ENCODE measurements at places on chromosomes 1 and 21.

- DNase-seq = no peak
Measured at GRCh38 chr1:40301066-40301465, 16.0 kb downstream of the COL9A2 start.

DNA sequence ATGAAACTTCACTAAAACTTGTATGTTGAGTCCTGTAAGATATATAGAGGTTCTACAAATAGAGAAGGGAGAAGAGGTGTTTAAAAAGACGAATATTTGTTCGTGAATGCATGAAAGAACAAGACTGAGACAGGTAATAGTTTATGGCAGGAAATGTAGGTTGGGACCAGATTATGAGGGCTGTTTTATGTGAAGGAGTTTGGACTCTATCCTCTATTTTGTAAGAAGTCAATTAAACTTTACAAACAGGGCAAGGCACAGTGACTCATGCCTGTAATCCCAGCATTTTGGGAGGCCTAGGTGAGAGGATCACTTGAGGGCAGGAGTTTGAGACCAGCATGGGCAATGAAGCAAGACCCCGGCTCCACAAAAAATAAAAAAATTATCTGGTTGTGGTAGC, 5.7 kb downstream of the SLC35A3 start:
- DNase-seq = no peak

DNA sequence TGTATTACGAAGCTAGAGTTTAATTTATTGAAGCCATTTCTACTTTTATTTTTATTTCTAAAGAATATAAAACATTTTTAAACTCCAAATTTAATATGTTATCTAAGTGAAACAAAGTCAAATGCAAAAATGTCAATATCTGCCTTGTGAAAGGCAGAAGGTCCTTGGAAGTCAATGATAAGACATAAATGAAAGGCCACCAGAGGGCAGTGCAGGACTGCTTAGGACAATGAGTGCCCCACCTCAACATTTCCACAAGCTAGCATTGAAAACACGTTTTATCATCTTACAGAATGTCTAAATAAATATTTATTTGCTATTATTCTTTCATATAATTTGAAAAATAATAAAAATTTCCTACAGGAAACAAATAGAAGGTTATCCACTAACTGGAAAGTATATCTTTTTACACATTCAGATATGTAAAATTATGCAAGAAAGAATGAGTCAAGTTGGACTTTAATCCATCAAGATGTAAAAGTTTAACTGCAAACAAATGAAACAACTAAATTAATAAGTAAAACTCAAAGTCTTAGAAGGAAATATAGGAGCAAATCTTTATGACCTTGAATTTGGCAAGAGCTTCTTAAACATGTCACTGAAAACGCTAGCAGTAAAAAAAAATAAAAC, 140.1 kb upstream of the FMN2 start:
- DNase-seq = no peak

- no peak for DNase-seq
Measured at GRCh38 chr1:184953600-184954219, 20.6 kb downstream of the NIBAN1 start.

- DNase-seq = no peak
Measured at GRCh38 chr1:154295408-154296235, 23.2 kb downstream of the HAX1 start.

GRCh38 chr1:28437264-28437923, 67.9 kb downstream of the PHACTR4 start:
- no peak for DNase-seq

DNA sequence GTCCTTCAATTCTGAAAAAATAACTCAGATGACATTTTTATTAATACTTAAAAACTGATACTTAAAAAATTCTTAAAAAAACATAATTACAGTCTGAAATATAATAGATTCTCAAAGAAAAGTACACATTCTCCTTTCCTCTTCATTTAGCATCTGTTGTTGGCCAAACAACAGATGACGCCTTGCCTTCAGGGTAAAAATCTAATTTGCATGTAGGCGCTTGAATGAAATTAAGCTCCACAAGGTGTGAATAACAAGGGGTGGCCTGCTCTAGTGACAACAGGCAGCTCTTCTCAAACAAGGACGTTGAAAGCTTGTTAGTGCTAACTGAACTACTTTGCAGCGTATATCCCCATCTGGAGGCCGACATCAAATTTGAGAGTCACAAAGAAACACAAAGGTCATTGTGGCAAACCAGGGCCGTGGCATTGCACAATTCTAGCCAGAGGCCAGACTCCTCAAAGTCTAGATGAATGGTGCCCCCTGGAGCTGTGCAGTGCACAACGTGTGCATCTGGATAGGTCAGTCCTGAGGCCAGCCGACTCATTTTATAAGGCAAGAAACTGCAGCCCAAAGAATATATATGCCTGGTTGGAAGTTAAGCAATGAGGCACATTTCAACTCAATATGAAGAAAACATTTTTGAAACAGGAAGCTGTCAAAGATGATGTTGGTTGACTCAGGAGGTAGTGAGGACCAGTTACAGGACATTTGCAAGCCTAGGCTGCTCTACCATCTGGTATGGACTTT, 459.2 kb upstream of the RUNX1 start:
- no peak for DNase-seq

- no peak for DNase-seq
Measured at GRCh38 chr1:9596415-9597123, 7.9 kb downstream of the TMEM201 start.

DNA sequence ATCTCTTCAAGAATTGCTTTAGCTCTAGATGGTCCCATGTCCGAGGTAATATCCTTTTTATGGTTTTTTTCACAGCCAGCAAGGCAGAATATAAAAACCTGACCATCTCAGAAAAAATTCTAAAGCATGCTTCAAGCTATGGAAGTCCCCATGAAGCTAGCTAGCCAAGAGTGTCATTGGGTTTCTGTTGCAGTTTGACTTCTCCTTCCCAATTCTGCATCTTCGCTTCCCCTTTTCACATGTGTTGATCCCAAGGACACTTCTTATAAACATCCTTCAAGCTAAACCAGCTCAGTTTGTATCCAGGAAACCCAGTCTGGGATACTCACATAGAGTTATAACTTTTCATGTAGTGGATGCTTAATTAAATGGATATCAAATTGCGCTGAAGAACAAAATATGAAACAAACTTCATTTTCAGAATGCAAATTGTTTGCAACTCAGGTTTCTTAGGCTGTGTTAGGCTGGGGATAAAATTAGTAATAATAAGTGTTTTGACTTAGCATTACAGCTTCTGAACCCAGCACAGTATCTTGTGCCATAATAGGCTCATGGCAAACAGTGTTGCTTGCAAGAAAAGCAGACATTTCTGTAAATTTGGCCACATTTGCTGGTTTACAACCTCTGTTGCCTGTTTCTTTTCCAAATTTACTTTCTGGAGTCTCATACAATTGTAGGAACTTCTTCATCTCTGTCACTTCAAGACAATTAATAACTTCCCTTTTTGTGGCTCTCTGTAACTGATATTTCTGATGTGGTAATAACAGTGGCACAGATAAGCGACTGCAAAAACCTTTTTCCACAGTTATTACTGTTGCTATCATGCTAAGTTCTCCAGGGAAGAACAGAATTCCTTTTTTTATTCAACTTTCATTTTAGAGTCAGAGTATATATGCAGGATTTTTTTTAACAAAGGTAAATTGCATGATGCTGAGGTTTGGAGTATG, 53.2 kb downstream of the NCAM2 start:
- no peak for DNase-seq

DNA sequence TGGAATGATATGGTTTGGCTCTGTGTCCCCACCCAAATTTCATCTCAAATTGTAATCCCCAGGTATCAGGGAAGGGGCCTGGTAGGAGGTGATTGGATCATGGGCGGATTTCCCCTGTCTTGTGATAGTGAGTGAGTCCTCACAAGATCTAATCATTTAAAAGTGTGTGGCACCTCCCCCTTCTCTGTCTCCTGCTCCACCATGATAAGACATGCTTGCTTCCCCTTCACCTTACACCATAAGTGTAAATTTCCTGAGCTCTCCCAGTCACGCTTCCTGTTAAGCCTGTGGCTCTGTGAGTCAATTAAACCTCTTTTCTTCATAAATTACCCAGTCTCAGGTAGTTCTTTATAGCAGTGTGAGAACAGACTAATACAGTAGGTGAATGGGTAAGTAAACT, 109.3 kb downstream of the DMRTB1 start:
- DNase-seq = no peak

GRCh38 chr1:85146972-85147359, 53.9 kb downstream of the SYDE2 start:
- no peak for DNase-seq

DNA sequence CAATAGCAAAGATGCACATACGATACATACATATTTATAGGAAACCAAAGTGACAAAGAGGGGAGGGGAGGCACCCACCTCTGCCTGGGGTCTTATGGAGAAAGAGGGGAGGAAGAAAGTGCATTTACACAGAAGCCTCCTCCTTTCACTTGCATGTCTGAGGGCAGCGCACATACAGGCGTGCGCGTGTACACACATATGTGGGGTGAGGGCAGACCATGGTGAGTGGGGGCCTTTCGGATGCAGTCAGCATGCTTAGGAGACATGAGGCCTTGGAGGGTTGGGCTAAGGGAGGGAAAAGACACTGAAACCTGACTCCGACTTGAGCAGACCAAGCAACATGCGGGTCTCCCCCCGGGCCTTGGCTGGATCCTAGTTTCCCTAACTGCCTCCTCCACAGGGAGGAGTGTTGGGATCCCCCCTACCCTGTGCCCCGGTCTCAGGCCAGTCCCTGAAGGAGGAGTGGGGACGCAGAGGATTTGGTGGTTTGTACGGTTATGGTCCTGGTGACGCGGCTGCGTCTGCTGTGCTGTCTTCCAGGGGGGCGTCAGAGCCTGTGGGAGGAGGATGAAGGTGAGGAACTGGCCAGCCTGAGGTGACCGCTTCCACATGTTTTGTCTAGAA, 15.2 kb downstream of the LRRC71 start:
- DNase-seq = no peak

- DNase-seq = no peak
Measured at GRCh38 chr1:119144813-119145212, 4.4 kb upstream of the WARS2 start.

DNA sequence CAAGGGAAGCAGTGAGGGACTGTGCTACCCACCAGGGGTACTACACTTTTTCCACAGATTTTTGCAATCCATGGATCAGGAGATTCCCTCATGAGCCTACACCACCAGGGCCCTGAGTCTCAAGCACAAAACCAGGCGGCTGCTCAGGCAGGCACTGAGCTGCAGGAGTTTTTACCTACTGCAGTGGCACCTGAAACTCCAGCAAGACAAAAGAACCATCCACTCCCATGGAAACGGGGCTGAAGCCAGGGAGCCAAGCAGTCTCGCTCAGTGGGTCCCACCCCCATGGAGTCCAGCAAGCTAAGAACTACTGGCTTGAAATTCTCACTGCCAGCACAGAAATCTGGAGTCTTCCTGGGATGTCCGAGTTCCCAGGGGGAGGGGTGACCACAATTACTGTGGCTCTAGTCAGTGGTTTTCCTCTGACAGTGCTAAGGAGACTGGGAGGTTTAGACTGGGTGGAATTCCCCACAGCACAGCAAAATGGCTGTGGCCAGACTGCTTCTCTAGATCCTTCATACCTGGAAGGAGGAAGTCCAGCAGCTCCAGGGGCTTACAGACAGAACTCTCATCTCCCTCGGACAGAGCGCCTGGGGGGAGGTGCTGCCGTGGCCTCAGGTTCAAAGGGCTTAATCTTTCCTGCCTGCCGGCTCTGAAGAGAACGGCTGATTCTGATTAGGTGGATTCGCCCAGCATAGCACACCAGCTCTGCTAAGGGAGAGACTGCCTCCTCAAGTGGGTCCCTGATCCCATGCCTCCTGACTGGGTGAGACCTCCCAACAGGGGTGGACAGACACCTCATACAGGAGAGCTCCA, 437.8 kb downstream of the LTN1 start:
- DNase-seq = no peak

- DNase-seq = no peak
Measured at GRCh38 chr1:96987186-96987703, 265.7 kb downstream of the PTBP2 start.

DNA sequence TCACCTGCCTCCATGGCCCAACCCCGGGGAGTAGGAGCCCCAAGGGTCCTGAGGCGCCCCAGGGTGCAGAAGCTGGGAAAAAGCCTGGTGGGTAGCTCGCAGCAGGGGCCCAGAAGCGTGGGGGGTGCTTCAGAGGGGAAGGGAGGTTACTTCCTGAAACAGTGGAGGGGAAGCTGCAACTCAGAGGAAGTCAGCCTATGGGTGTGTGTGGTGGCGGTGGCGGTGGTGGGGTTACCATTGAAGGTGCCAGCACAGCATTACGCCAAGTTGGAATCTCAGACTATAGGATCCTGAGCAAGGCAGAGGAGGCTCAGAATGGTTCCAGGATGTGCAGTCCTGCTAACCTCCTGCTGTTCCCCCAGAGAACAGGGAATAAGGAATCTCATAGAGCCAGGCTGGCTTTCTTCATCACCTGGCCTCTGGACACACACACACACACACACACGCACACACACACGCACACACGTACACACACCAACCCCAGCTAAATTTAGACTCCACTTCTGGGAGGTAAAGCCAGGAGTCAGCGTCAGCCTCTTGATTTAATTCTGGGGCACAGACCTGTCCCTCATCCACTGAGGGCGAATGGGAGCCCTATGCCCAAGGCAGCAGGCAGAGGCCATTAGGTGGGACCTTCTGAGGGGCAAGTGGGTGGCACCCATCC, 1.3 kb downstream of the DENND4B start:
- DNase-seq = peak; percentile 74

DNA sequence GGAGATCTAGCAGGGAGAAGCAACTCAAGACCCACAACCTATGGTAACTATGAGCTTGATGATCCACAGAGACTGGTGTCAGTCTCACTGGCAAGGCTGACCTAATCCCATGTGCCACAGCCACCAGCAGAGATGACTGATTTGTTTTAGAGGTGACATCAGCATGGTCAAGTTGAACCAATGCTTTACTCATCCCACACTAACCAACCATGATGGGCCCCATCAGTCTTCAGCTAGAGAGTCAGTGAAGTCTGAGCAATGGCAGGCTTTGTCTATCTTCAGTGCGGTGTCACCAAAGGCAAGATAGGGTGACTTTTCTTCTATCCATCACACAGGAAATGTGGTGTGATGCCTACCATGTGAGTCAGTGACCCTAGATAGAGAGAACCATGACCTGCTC, 1470.7 kb downstream of the NCAM2 start:
- DNase-seq = no peak

DNA sequence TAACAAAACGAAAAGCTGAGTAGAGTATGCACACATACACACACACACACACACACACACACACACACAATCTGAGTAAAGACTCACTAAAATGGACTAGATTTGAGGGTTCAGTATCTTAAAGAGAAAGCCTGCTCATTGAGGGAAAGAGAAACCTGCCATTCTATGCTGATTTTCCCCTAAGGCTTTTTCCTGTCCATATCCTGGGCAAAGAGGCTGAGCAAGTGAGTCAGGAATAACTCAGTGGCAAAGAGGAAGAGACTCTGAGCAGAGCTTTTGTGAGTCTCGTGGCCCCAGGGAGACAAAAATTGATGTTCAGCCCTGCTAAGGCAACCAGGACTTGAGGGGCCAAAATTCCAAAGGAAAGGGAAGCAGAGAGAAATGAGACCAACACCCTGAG, 37.3 kb upstream of the RUNX1 start:
- no peak for DNase-seq

- no peak for DNase-seq
Measured at GRCh38 chr21:44977616-44978340, 37.9 kb downstream of the SLX9 start.
